Stimulated activated CD4-positive, alpha-beta T cell treated with anti-CD3 and anti-CD28 coated beads, Interleukin-2, amount 100 ng/mL, for 24 hours (primary cell): ENCODE measurements at places on chromosomes 5 and 9.

DNA sequence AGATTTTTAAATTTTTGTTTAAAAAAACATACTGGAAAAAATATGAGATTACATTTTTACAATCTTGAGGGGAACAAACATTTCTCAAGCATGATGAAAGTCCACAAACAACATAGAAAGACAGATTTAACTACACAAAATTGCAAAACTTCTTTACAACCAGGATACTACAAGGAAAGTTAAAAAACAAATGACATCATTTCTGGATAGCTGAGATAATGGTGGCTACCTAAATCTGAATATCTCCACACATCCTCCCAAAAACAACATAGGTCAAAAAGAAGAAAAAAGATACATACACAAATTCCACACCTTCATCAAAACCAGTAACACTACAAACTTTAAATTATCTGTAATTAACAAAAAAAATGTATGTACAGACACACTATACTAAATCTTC, 120.8 kb upstream of the TNPO1 start:
- DNase-seq = no peak

- DNase-seq = no peak
Measured at GRCh38 chr5:151483176-151483575, 35.8 kb downstream of the SLC36A1 start.

GRCh38 chr9:21294364-21294774, 10.7 kb downstream of the IFNA5 start:
- DNase-seq = no peak

- DNase-seq = no peak
Measured at GRCh38 chr5:2833556-2833955, 82.1 kb upstream of the IRX2 start.

DNA sequence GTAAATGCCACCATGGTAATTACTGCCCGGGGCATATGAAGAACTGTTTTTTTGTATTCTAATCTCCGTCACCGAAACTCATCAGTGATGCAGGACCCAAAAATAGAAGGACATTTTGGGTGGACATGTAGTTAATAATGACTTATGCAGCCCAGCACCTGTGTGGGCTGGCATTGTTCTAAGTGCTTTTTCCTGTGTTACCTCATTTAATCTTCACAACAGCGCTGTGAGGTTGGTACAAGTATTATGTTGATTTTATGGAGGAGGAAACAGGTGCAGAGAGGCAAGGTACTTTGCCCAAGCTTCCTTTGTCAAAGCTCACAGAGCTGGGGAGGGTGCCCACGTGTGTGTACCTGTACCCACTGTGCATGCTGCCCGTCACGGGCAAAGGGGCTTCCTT, 58.4 kb downstream of the DAPK1 start:
- DNase-seq = no peak

DNA sequence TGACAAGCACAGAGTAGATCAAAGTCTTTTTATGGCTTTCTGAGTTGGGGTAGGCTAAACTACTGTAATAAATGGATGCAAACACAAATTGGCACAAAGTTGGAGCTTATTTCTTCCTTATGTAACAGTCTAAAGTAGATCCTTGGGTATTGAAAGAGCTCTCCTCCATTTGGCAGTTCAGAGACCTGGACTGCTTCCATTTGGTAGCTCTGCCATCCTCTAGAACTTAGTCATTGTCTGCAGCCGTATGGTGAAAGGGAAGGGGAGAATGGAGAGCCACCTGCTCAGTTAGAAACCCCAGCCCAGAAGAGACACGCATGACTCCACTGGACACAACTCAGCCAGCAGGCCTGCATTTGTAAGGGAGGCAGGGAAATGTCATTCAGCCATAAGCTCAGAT, 345.0 kb downstream of the DMAC1 start:
- DNase-seq = no peak

DNA sequence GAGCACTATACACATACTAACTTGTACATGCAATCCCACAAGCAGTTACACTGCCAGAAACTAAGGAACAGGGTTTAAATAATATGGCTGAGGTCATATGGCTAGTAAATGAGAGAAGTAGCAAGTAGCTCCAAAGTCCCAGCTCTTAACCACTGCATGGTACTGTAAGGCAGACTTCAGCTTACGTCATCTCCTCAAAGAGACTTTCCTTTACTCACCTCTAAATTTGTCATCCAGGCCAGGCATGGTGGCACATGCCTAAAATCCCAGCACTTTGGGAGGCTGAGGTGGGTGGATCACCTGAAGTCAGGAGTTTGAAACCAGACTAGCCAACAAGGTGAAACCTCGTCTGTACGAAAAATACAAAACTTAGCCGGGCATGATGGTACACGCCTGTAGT, 20.4 kb upstream of the SELENOP start:
- no peak for DNase-seq

GRCh38 chr5:97658116-97658900, 475.3 kb upstream of the RIOK2 start:
- no peak for DNase-seq

GRCh38 chr5:109987355-109987754, 297.6 kb downstream of the MAN2A1 start:
- DNase-seq = no peak

DNA sequence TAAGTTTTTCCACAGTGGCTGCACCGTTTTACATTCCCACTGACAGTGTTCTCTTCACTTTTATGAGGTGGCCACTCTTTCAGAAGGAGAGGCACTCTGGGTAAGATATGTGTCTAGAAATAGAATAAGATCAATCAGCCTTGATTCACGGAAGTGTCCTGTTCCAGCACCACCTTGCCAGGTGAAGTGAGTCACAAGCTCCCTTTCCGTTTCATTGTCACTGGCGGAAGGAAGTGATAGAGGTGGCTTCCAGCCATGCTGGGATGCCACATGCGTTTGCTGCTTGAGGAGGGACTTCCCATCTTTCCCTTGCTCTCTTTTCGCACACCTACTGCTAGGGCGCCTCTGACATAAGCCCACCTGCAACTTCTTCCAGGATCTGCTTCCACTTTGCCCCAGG, 217.1 kb downstream of the PIK3R1 start:
- DNase-seq = no peak

DNA sequence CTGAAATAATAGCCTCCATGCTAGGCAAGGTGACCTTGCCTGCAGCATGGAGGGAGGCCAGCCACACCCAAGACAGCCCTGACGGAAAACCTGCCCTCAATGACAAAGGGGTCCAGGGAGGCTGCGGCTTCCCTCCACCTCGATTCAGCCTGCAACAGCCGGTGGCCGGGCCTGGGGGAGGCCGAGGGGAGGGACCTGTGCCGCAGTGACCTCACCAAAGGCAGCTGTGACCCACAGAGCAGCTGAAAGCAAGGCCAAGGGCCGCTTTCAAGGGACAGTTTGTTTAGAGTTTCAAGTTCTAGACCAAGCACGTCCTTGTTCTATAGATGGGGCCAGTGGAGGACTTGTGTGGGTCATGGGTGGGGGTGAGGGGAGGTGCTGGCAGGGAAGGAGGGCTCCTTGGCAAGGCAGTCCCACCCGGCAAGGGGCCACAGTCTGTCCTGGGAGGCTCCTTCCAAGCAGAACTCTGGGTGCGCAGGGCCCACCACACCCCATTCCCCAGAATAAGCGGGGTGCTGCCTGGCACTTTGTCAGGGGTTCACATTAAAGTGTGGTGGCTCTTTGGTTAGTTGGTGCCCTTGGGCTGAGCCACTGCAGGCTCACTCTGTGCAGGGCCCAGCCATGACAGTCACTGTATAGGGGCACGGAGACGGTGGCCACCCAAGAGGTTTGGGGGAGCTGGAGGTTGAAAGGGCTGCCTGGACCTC, 226.5 kb downstream of the FANCC start:
- DNase-seq = no peak

DNA sequence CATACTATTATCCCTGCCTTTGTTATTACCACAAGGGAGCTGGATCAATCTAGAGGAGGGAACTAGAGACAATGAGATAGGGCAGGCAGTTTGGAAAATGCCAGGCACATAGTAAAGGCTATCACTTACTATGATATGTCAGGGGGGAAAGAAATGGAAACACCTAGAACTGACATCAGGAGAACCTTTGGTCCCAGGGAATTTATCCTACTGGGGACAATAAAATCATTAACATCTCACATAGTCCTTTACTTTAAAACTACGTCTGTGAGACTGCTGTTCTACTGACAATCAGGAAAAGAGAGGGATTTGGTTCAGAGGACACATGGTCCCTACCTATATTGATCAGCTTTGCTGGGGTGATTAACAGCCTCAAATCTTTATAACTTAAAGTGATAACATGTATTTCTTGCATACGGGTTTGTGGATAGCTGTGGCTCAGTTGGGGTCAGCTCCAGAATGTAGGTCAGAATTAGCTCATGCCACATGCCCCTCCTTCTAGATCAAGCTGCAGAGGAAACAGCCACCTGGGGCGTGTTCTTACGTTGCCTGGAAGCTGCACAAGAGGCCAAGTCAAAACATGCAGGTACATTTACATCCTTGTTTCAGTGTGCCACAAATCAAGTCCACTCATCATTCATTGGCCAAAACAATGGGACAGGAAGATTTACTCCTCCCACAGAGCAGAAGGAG, 43.9 kb upstream of the ALDOB start:
- no peak for DNase-seq

DNA sequence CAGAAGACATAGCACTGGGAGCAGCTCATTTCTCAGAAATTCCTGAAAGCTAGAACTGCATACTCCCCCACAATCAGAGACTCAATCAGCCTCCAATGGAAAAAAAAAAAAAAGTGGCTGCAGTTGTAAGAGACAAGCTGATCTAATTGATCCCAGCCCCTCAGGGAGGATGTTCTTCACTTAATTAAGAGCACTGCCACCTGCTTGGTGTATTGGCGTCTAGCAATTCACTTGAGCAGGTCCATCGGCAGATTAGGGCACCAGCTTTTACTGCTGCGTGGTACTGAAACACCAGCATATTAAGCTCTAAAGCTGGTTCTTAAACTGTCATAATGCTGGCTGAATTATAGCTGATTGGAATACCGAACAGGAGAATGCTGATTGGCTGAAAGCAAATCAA, 1890.1 kb upstream of the WWC1 start:
- DNase-seq = no peak

- no peak for DNase-seq
Measured at GRCh38 chr5:158737536-158738027, 362.1 kb downstream of the EBF1 start.

- DNase-seq = no peak
Measured at GRCh38 chr9:5978523-5978922, 36.9 kb downstream of the RANBP6 start.

- DNase-seq = no peak
Measured at GRCh38 chr5:38672059-38672788, 115.8 kb upstream of the LIFR start.

DNA sequence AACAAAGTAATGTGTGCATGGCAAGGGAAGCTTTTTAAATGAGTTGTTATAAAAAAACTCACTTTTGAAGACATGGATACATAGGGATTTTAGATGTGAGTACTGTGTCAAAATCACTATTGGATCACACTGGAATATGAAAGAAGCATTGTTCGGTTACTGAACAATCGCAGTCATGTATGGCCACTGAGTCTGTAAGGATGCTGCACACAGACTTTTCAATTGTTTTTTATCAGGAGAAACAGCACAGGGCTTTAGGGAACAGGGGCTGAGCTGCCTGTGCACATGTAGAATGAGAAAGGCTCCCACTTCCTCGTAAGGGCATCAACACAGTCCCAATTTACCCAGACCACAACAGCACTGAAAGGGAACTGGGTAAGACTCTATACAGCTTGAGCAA, 1333.9 kb upstream of the DMAC1 start:
- DNase-seq = no peak

DNA sequence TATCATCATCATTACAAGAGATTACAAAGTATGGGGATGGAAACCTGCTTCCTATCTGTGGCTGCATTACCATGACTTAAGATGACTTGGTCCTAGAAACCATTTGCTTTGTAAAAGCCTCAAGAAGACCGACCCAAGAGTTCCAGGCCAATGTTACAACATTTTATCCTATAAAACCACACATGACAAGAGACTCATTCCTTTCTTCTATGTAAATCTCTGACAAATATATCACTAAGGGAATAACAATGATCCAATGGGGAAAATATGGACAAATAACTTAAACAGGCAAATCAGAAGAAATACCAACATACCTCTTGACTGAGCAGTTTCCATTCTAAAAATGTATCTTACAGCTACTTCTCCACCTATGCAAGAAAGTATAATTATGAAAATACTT, 44.3 kb upstream of the VPS13A start:
- no peak for DNase-seq

GRCh38 chr5:60445921-60446320, 254.0 kb downstream of the DEPDC1B start:
- no peak for DNase-seq

- DNase-seq = no peak
Measured at GRCh38 chr5:65876496-65876895, 49.9 kb upstream of the ERBIN start.

DNA sequence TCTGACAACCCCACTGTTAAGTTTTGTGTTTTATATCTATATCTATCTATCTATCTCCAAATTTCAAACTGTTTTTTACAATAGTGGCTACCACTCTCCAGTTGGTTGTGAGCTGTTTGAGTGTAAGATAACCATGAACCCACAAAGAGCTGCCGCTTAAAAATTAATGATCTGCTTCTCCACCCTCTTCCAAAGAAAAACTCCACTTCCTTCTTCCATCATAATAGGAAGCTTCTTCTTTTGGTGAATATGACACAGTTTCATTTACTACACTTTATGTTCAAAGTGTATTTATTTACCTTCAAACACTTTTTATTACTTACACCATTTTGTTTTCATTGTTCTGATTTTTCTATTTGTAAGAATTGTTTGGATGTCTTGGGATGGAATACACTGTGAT, 37.9 kb downstream of the SPZ1 start:
- DNase-seq = no peak

DNA sequence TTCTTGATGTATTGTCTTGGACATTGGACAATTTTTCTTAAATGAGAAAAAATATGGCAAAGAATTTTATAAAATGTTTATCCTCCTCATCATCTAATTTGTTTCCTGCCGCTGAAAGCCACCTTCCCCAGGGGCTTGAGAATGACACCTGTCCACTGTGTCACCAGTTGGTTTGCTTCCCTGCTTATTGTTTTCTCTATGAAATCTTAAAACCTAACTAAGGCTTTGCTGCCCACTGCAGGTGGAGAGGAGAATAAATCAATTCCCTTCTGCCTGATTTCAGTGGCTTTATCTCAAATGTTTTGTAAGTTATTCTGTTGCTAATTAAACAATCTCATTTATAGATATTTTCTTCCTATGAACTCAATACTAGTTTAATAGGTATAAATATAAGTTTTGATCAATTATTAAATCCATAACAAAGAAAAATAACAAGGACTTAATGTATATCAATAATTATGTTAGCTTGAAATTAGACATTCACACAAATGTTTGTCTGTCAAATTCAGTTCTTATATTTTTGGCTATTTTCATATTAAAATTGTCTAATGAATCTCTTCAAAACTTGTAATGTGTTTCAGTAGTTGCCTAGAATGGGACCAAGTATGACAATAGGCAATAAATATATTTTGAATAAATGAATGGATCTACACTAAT, 822.5 kb downstream of the PTPRD start:
- peak; percentile 9 for DNase-seq
